Dermis blood vessel endothelial cell (primary cell): ENCODE measurements at places on chromosomes 2 and 18. TPM values are rescaled to one million over a fixed set of nuclear protein-coding genes. Genes with fewer than 3 reads are reported as not detected.

Gene GCG
- not detected in 2 replicates for total RNA-seq

Gene LRP1B
- under 0.01 TPM in 2 replicates for total RNA-seq

Gene CYP27C1
- total RNA-seq: not detected in 2 replicates

Gene TMSB10
- 6,829 and 7,745 TPM in 2 replicates for total RNA-seq

Gene CFAP210
- not detected in 2 replicates for total RNA-seq

Gene INHA
- total RNA-seq: not detected in 2 replicates
